Neural crest cell (in vitro differentiated cells): ENCODE measurements at places on chromosomes 1 and 21. TPM values are rescaled to one million over a fixed set of nuclear protein-coding genes. Genes with fewer than 3 reads are reported as not detected.
A peak's percentile ranks its signal among the peaks of the same experiment; 100 is the strongest.

- no peak overlapping the region for H3K27ac ChIP-seq
- H3K27me3 ChIP-seq = peaks cover 2% of the 10 kb centered on the region
- H3K4me1 ChIP-seq = peaks cover 30% of the 10 kb centered on the region
- no peak overlapping the region for H3K4me3 ChIP-seq
- no peak for DNase-seq
Observed at GRCh38 chr1:178933709-178934490, 63.0 kb upstream of the ANGPTL1 start.

DNA sequence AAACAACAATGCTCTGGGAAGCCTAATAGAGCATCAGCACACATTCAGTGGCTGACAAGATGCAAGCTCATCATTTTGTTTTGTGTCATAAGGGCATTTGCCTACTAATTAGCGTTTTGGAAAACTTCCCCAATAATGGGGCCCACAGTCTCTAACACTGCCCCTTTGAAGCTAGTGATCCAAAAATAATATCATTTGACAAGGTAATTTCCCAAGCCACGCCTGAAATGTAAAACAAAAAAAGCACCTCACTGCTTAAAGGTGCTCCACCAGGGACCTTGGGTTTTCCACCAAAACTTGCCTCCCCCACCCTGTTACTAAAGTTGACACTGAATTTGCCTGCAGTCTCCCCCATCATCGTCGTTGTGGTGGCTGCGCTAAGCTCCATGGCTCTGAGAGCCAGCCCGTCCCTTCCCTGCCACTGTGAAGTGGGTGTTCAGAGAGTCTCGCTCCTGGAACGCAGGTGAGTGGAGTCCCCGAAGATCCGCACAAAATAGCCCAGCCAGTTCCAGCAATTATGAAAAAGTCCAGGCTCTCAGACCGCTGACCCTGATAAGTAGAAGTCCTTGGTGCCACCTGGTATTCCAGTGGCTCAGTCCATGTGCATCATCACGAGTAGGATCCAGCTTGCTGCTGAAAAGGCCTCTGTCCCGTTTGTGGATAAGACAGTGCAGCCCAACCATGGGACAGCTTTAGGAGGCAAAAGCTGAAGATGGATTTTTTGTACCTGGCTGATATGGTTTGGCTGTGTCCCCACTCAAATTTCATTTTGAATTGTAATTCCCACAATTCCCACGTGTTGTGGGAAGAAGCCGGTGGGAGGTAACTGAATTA, 52.2 kb downstream of the RAB3GAP2 start:
- H3K4me3 ChIP-seq = no peak overlapping the region
- H3K36me3 ChIP-seq = no peaks in the 10 kb centered on the region
- H3K27ac ChIP-seq = no peak overlapping the region
- DNase-seq = no peak
- H3K27me3 ChIP-seq = no peaks in the 10 kb centered on the region

DNA sequence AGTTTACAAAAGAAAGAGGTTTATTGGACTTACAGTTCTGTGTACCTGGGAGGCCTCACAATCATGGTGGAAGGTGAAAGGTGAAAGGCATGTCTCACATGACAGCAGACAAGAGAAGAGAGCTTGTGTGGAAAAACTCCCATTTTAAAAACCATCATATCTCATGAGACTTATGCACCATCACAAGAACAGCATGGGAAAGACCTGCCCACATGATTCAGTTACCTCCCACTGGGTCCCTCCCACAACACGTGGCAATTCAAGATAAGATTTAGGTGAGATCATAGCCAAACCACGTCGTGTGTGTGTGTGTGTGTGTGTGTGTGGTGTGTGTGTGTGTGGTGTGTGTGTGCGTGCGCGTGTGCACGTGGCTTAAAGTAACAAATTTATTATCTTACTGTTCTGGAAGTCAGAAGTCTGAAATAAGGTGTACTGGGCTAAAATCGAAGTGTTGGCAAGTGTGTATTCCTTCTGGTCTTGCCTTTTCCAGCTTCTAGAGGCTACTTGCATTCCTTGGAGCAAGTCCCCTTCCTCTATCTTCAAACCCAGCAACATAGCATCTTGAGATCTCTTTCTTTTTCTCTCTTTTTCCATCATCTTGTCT, 48.1 kb upstream of the MPC2 start:
- no peak overlapping the region for H3K27ac ChIP-seq
- no peaks in the 10 kb centered on the region for H3K4me1 ChIP-seq
- peaks cover 7% of the 10 kb centered on the region for H3K36me3 ChIP-seq
- H3K4me3 ChIP-seq = no peak overlapping the region
- H3K27me3 ChIP-seq = no peaks in the 10 kb centered on the region

- peaks cover 24% of the 10 kb centered on the region for H3K27me3 ChIP-seq
- H3K27ac ChIP-seq = no peak overlapping the region
- peaks cover 9% of the 10 kb centered on the region for H3K4me1 ChIP-seq
- H3K4me3 ChIP-seq = no peak overlapping the region
- no peak for DNase-seq
Observed at GRCh38 chr1:1071486-1072298, 2.4 kb downstream of the RNF223 start.

- DNase-seq = no peak
- peak overlapping the region; percentile 98 for H3K4me3 ChIP-seq
- no peaks in the 10 kb centered on the region for H3K27me3 ChIP-seq
- H3K4me1 ChIP-seq = peaks cover 39% of the 10 kb centered on the region
- peaks cover 17% of the 10 kb centered on the region for H3K36me3 ChIP-seq
Observed at GRCh38 chr1:151056149-151056548, 3.3 kb downstream of the CDC42SE1 start.

DNA sequence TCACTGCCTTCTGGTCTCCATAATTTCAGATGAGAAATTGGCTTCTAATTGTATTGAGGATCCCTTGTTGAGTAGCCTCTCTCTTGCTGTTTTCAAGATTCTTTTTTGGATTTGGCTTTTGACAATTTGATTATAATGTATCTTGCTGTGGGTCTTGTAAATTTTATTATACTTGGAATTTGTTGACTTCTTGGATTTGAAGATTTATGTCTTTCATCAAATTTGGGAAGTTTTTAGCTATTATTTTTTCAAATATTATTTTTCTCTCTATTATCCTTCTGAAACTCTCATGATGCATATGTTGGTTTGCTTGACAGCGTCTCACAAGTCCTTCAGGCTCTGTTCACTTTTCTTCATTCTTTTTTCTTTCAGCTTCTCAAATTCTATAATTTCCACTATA, 126.1 kb downstream of the C1orf94 start:
- no peak for DNase-seq
- no peak overlapping the region for H3K4me3 ChIP-seq
- H3K4me1 ChIP-seq = no peaks in the 10 kb centered on the region
- H3K27me3 ChIP-seq = peaks cover 24% of the 10 kb centered on the region
- H3K36me3 ChIP-seq = no peaks in the 10 kb centered on the region
- H3K27ac ChIP-seq = no peak overlapping the region

DNA sequence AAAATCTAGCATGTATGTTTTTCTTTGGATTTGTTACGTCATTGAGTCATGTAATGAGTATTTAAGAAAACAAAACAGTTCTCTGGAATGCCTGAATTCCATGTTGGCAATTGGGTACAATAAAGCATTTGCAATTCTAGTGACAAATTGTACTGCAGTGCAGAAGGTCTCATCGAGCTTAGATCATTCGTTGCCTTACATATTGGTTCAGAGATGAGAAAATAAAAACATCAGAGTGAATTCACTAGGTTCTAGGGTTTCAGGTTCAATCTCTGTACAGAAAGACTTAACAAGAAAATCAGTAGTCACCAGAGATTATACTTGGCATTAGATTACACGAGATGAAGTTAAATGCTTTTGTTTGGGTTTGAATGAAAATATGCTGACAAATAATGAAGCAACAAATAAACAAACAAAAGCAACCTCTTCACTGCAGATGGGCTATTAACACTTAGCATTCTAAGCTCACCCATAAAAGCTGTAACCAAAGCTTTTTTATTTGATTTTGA, 124.7 kb downstream of the RYR2 start:
- no peaks in the 10 kb centered on the region for H3K36me3 ChIP-seq
- no peak overlapping the region for H3K4me3 ChIP-seq

- H3K27me3 ChIP-seq = no peaks in the 10 kb centered on the region
- no peak overlapping the region for H3K27ac ChIP-seq
- peak overlapping the region; percentile 82 for H3K4me3 ChIP-seq
- peaks cover 3% of the 10 kb centered on the region for H3K4me1 ChIP-seq
Observed at GRCh38 chr1:247172996-247173395, 1.2 kb upstream of the ZNF124 start.

- no peak overlapping the region for H3K27ac ChIP-seq
- no peak for DNase-seq
- H3K4me1 ChIP-seq = no peaks in the 10 kb centered on the region
- H3K27me3 ChIP-seq = no peaks in the 10 kb centered on the region
- H3K36me3 ChIP-seq = peaks cover 10% of the 10 kb centered on the region
Observed at GRCh38 chr21:42691901-42692559, 38.6 kb downstream of the PDE9A start.

DNA sequence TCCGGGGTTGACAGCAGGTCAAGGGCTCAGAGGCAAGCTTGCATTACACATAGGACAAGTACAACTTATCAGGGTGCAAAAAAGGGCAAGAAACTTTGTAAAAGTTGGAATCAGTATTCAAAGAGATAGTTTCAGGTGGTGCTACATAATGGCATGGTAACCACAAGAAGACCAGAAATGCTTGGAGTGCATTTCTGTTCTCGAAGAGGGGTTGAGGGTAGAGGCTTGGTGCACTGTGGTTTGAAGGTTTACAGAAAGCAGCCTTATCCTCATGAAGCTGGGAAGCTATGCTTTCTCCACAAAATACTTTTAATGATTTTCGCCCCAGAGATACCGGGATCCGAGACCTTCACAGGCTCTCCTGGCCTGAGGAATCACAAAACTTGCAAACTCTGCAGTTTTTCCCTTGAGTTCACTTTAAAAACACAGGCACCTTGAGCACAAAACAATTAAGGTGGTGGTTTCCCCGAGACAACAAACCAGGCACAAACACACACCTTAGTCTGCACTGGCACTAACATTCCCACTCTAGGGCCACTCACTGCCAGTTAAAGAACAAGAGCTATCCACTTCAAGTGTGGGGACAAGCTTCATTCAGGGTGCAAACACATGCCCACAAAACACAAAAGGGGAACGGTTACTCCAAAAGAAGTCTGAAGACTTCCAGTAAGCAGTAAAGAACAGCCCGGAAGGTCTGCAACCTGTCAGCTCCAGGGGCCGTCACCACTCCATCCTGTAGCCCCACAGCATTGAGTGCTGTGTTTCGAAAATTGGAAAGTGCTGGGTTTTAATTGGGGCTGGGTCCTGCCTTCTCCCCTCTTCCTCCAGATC, 29.8 kb upstream of the NFIA start:
- H3K27ac ChIP-seq = no peak overlapping the region
- no peak for DNase-seq
- H3K36me3 ChIP-seq = no peaks in the 10 kb centered on the region
- peak overlapping the region; percentile 86 for H3K4me3 ChIP-seq
- H3K4me1 ChIP-seq = peaks cover 28% of the 10 kb centered on the region
- peaks cover 73% of the 10 kb centered on the region for H3K27me3 ChIP-seq

DNA sequence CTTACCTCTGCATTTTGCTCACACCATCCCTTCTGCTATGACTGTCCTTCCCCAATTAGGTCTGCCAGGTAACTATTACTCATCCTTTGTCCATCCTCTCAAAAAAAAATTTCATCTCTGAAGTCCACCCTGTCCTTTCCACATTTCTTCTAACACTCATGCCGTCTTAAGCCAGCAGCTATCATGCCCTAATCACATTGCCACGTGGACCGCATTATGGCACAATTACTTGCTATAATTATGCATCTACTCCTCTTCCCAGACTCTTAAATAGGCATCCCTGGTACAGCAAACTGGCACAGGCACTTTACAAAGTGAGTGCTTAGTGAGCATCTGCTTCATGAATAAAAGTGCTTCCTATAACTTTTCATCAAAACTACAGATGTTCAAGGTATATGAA, 295.4 kb upstream of the ESRRG start:
- no peaks in the 10 kb centered on the region for H3K36me3 ChIP-seq
- no peaks in the 10 kb centered on the region for H3K27me3 ChIP-seq
- H3K27ac ChIP-seq = no peak overlapping the region
- DNase-seq = no peak
- H3K4me1 ChIP-seq = peaks cover 4% of the 10 kb centered on the region

GRCh38 chr1:221691261-221691660, 50.6 kb downstream of the DUSP10 start:
- DNase-seq = no peak
- H3K36me3 ChIP-seq = no peaks in the 10 kb centered on the region
- no peaks in the 10 kb centered on the region for H3K27me3 ChIP-seq
- no peak overlapping the region for H3K4me3 ChIP-seq
- H3K27ac ChIP-seq = no peak overlapping the region

DNA sequence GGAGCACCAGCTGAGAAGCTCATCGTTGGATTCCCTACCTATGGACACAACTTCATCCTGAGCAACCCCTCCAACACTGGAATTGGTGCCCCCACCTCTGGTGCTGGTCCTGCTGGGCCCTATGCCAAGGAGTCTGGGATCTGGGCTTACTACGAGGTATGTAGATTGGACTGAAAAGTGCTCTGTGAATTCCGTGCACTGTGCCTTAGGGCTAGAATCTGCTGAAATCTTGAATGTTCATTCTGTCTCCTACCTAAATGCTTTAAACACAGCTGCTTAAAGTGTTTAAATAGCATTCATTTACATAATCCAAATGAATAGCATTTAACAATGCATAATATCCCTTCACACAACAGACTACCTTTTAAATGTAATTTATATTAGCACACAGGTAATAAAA, 27.9 kb downstream of the CHIA start:
- H3K27ac ChIP-seq = no peak overlapping the region
- H3K27me3 ChIP-seq = peaks cover 12% of the 10 kb centered on the region
- H3K4me3 ChIP-seq = no peak overlapping the region
- DNase-seq = no peak
- H3K36me3 ChIP-seq = no peaks in the 10 kb centered on the region

- H3K4me1 ChIP-seq = no peaks in the 10 kb centered on the region
- no peaks in the 10 kb centered on the region for H3K27me3 ChIP-seq
- no peak overlapping the region for H3K27ac ChIP-seq
- DNase-seq = no peak
- no peaks in the 10 kb centered on the region for H3K36me3 ChIP-seq
Observed at GRCh38 chr1:150249936-150250335, 7.6 kb upstream of the CA14 start.

DNA sequence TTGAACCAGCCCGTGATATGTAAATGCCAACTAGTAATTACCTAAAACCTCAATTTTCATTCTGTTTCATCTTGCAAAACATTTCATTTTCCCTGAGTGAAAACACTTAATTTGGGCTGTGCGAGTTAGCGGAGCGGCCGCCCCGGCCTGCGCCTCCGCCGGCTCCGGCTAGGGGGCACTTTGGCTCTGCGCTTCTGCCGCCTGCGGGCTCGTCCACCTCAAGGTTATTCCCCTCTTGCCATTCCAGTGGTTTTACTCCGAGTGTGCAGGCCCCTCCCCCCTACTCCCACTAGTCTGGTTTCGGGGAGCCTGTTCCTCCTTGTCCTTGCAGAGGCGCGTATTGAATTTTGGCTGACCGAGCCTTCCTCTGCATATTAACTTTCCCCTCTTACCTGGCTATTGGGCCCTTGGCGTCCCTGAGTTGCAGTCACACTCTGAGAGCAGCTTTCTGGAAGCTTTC, 55.6 kb downstream of the PEX14 start:
- no peak overlapping the region for H3K27ac ChIP-seq
- H3K27me3 ChIP-seq = peaks cover 54% of the 10 kb centered on the region
- H3K4me3 ChIP-seq = no peak overlapping the region

The TSPAN2 gene
- total RNA-seq = 4.3 and 5.4 TPM in 2 replicates

The IGSF21 gene
- total RNA-seq = 0.35 TPM in 1 of 2 replicates, not detected in the other

The CSMD2 gene
- 0.40 and 0.45 TPM in 2 replicates for total RNA-seq

The DNAJC6 gene
- total RNA-seq = 2.0 and 2.4 TPM in 2 replicates

The KCND3 gene
- 0.61 and 0.86 TPM in 2 replicates for total RNA-seq

The OR2M3 gene
- not detected in 2 replicates for total RNA-seq
